ENCODE measurements at places on chromosomes 12 and 14.

GRCh38 chr14:64983439-64984310, 3.0 kb upstream of the FNTB start:
- peak; percentile 38 for DNase-seq

- DNase-seq, result no peak
Measured at GRCh38 chr14:104585966-104586697, 6.6 kb downstream of the C14orf180 start.

- no peak for DNase-seq
Measured at GRCh38 chr12:9347328-9348127, 139.3 kb upstream of the PZP start.

- no peak for DNase-seq
Measured at GRCh38 chr12:93950311-93950710, 198.1 kb upstream of the PLXNC1 start.

- DNase-seq, result peak; percentile 76
Measured at GRCh38 chr12:12704593-12705230, 8.7 kb upstream of the GPR19 start.

- no peak for DNase-seq
Measured at GRCh38 chr12:56931474-56931978, 2.7 kb downstream of the SDR9C7 start.

DNA sequence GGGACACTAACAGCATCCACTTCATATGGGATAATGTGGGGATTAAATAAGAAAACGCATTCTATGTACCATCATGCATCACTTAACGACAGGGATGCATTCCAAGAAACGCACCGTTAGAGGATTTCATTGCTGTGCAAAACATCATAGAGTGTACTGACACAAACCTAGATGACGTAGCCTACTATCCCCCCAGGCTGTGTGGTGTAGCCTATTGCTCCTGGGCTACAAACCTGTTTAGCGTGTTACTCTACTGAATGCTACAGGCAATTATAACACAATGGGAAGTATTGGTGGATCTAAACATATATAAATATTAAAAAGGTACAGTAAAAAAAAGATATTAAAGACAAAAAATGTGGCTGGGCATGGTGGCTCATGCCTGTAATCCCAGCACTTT, 230.6 kb downstream of the KSR2 start:
- DNase-seq, result no peak

DNA sequence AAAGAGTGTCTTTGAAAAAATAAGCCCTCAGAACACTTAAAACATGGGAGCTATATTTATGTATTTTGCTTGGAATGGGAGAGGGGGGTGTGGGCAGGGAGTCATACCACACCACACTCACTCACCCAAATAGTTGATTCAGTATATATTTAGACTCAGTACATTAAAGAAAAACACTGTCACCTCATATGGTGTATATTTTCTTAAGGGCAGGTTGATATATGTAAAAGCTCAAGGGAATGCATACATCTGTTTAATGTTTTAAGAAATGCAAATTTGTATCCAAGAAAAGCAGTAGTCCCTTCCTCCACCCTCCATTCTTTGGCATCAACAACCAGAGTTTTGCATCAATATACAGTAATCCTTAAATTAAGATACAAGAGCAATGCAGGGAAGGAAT, 1.4 kb downstream of the NFYB start:
- DNase-seq, result no peak

DNA sequence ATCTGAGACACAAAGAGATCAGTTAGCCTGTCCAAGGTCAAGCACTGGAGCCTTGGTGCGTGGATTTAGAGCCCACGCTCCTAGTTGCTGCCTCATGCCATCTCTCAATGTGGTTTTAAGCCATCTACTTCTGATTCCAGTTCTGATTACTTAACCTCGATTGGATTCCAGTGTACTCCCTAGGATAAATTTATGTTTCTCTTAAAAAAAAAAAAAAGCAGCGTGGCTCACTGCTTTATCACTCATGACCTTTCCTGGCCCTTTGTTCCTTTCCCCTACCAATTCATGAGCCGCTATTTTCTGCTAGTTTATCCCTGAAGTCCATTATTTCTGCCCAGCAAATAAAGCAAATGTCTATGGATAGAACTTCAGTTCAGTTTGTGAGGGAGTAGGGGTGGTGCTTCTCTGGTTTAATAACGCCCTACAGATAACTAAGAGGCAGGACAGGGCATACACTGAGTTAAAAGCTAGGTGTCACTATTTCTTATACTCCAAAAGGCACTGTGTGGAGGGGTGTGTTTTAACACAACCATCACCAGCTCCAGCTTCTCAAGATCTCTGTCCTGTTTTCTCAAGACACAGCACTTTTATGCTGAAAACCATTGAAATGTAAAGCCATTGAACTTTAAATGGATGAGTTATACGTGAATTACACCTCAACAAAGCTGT, 9.8 kb upstream of the PARP11 start:
- no peak for DNase-seq

DNA sequence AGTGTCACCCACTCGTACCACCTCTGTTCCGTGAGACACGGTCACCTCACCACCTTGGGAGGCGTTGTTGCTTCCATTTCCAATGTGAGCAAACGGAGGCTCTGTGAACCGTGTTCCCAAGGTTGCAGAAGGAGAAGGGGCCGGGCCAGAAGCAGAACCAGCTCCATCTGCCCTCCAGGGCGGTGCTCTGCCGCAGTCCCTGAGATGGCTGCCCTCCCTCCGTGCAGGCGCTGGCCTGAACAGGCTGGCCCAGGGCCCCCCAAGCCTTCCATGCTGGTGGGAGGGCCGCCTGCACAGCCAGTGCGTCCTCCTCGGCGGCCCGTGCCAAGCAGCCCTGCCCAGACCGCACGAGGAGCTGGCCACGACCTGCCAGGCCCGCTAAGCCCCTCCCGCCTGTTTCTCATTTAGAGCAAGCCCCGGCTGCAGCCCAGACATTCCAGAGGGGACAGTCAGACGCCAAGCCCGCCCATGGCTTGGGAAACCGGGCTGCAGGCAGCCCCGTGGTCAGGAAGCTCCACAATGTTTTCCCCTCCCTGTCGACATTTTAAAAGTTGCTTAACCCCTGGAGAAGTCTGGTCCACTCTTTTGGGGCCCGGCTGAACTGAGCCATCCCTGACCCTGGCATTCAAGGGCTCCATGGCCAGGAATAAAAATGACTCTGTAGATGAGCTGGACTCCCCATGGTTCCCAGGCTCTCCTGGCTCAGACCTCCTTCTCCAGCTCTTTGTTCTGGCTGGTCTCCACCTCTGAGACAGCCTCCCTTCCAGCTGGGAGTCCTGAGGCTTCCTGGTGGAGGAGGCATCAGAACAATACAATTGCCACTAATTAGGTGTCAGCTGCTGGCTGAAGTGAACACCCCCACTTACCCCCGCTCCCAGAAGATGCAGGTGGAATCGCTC, 236.0 kb downstream of the BCL11B start:
- DNase-seq, result no peak

DNA sequence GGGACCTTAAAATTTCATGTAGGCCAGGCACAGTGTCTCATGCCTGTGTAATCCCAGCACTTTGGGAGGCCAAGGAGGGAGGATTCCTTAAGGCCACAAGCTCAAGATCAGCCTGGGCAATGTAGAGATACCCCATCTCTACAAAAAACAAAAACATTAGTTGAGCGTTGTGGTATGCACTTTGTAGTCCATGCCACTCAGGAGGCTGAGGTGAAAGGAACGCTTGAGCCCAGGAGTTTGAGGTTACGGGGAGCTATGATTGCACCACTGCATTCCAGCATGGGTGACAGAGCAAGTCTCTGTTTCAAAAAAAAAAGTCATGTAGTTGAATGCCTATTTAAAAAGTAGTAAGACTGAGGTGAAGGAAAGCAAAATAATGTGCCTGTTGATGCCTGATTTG, 83.5 kb downstream of the TTC6 start:
- no peak for DNase-seq

DNA sequence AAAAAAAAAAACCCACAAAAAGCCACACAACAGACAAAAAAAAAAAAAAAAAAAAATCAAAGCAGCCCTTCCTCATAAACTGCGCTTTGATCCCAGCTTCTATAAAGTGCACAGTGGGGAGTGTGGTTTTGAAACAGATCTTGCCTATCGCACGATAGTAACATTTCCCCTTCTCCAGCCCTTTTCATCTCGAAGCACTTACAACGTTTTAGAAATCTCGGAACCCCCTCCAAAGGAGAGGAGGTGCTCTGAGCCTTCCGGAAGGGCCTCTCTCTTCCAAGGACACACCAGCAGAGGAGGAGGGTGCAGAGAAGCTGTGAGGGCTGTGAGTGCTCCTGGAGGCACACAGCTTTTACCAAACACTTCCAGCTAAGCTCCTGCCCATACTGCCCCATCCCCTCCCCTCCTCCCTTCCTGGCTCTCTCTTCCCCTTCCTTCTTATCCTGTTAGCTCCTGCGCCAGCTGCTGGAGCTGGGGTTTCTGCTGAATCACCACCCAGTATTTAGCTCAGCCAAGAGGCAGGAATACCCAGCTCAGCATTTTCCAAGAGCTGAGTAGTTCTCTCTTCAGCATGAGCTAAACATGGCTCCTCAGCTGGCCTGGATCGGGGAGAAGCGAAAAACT, 28.4 kb downstream of the SLC7A8 start:
- no peak for DNase-seq

GRCh38 chr12:325906-326305, 63.2 kb downstream of the KDM5A start:
- no peak for DNase-seq

DNA sequence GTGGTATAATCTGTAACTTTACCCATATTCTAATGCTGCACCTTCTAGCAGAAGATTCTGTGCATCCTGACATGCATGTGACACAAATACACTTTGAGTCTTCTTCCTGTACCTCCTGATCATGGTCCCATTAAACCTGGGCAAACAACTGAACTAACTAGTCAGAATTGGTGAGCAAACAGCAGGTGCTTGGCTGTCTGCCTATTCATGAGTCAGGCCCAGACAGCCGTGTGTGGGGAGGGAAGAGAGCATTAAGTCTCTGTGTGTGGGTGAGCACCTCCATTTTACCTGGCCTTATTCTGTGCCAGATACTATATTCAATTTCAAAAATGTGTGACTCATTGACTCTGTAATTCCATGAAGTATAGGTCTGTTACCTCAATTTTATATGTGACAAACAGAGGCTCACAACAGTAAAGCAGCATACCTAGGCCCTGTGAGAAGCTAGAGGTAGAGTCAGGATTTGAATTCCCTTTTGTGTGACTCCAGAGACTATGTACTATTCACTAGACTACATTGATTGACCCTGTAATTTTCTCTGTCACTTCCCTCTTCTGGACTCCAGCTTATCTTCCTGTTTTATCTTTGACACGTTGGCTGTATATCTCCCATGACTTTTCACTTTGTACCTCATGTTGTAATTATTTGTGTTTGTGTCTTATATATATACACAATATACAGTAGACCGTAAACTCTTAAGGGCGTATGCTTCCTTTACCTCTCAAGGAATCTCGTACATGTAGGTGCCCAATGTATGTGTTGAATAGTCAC, 32.2 kb downstream of the SUSD6 start:
- peak; percentile 95 for DNase-seq

GRCh38 chr12:57008178-57008577, 1.8 kb upstream of the ZBTB39 start:
- peak; percentile 53 for DNase-seq

GRCh38 chr14:36513012-36513420, 7.0 kb downstream of the NKX2-1 start:
- DNase-seq, result peak; percentile 49

- DNase-seq, result no peak
Measured at GRCh38 chr14:93733231-93733630, 55.1 kb downstream of the PRIMA1 start.

GRCh38 chr12:78157199-78157598, 326.5 kb downstream of the NAV3 start:
- no peak for DNase-seq

GRCh38 chr12:49624921-49625577, 1.7 kb downstream of the PRPF40B start:
- no peak for DNase-seq

DNA sequence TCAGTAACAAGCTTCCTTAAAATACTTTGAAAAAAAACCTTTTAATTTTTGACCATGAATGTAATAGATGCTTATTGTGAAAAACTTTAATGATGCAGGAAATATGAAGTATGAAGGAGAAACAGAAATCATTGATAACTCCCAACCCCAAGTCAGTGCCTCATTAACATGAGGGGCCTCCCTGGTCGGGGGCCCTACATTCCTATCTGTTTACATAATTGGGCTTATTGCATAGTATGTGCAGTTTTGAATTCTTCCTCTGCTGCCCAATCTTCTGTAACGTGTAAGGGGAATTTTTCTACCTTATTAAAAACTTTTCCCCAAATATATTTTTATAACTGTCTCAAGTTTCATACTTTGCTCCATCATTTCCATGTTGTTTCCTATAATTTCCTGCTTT, 63.0 kb downstream of the SLC25A47 start:
- DNase-seq, result no peak

GRCh38 chr12:80059875-80060274, 39.5 kb upstream of the OTOGL start:
- DNase-seq, result no peak

GRCh38 chr12:88310666-88311065, 168.6 kb downstream of the TMTC3 start:
- DNase-seq, result no peak

GRCh38 chr12:75603475-75603874, 92.1 kb upstream of the KRR1 start:
- DNase-seq, result no peak

DNA sequence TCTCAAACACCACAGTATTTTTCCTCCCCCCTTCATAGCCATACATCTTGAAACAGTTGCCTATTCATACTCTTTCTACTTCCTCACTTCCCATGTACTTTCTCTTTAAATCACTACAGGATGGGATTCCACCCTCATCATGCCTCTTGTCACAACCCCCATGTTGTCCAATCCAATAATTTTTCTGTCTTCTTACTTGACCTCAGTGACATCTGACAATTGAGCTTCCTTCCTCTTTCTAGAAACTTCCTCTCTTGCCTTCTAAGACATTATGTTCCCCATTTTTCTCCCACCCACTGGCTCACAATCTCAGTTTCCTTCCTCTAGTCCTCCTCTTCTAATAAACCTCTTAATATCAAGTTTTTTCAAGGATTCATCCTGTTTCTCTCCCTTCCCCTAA, 5.3 kb downstream of the C2CD5 start:
- no peak for DNase-seq

DNA sequence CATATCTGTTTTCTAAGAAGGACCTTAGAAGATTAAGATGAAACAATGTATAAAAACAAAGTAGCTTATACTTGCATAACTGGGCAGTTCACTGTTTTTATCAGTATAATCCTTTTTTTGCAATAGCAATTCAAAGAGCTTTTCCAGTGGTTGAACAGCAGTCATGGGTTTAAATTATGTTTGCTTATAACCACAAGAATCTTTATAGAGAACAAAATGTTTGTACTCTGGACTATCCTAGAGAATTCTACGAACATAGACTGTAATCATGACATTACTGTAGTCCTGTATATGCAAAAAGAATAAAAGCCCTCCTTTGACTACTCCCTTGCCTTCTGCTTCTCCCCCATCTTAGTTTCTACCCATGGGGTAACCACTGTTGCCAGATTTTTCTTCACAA, 5.7 kb downstream of the FAM177A1 start:
- DNase-seq, result no peak

DNA sequence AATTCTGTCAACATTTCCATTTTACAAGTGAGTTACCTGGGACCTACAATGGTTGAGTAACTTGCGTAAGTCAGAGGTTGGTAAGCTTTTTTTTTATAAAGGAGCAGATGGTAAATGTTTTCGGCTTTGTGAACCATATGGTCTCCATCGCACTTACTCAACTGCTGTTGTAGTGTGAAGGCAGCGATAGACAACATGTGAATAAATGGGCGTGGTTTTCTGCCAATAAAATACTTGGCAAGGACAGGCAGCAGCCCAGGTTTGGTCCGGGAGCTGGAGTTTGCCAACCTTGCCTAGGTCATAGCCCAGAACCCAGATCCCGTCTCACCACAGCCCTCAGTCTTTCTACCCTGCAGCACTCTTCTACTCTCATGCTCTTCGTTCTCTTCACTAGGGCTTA, 6.3 kb downstream of the DDX55 start:
- DNase-seq, result no peak

Measured in NCI-H345 (cell line).